ENCODE measurements at places on chromosomes 7 and 10. TPM values are rescaled to one million over a fixed set of nuclear protein-coding genes. Genes with fewer than 3 reads are reported as not detected.

EVX1 gene
- 0.59 TPM for polyA plus RNA-seq

STN1 gene
- 13.5 TPM for polyA plus RNA-seq

PNLIPRP2 gene
- polyA plus RNA-seq = 0.18 TPM

NUTM2E gene
- polyA plus RNA-seq = 0.35 TPM

OR2A42 gene
- polyA plus RNA-seq = 0.11 TPM

NKX2-3 gene
- not detected for polyA plus RNA-seq

NUP42 gene
- 83.6 TPM for polyA plus RNA-seq

ABCC2 gene
- 0.68 TPM for polyA plus RNA-seq

SPDYE9 gene
- 0.36 TPM for polyA plus RNA-seq

USP6NL gene
- 30.8 TPM for polyA plus RNA-seq

GIMAP4 gene
- 21.1 TPM for polyA plus RNA-seq

TNRC18 gene
- 111 TPM for polyA plus RNA-seq

MINDY3 gene
- polyA plus RNA-seq = 64.9 TPM

ST8SIA6 gene
- 9.2 TPM for polyA plus RNA-seq

ADD3 gene
- 210 TPM for polyA plus RNA-seq

ASZ1 gene
- not detected for polyA plus RNA-seq

EGR2 gene
- 2.2 TPM for polyA plus RNA-seq

LRRC18 gene
- 0.62 TPM for polyA plus RNA-seq

All from spinal cord (tissue), 10 donors.